Mesothelial cell of epicardium (in vitro differentiated cells): ENCODE measurements at places on chromosomes 5 and 9.

GRCh38 chr5:62496876-62497275, 81.7 kb upstream of the LRRC70 start:
- H3K27me3 ChIP-seq = no peaks in the 10 kb centered on the region
- H3K4me3 ChIP-seq = no peak overlapping the region

- H3K36me3 ChIP-seq = no peaks in the 10 kb centered on the region
- H3K4me1 ChIP-seq = no peaks in the 10 kb centered on the region
These were observed 40.9 kb downstream of the ABLIM3 start for GRCh38 chr5:149182241-149182640.

DNA sequence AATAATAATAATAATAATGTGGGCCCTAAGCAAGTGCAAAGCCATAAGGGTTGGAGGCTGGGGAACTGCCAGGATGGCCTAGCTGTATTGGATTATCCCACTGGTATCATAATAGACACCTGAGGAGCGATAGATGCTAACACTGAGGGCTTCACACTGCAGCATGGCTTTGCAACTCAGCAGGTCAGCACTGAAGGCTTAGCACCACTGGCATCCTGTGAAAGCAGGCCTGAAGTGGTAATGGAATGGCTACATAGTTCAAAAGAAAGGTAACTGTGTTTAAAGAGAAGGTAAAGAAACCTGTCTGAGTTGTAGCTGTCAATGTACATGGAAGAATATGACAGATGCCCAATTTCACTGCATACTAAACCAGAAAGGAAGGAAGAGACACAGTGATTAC, 359.0 kb downstream of the OSTF1 start:
- H3K36me3 ChIP-seq = no peaks in the 10 kb centered on the region
- peaks cover 38% of the 10 kb centered on the region for H3K4me1 ChIP-seq
- H3K27me3 ChIP-seq = peaks cover 4% of the 10 kb centered on the region
- H3K4me3 ChIP-seq = no peak overlapping the region
- no peak for DNase-seq
- H3K27ac ChIP-seq = no peak overlapping the region

GRCh38 chr5:59423021-59423420, 470.5 kb downstream of the PDE4D start:
- DNase-seq = no peak
- peak overlapping the region; percentile 26 for H3K27ac ChIP-seq
- H3K4me3 ChIP-seq = no peak overlapping the region
- H3K36me3 ChIP-seq = peaks cover 18% of the 10 kb centered on the region

DNA sequence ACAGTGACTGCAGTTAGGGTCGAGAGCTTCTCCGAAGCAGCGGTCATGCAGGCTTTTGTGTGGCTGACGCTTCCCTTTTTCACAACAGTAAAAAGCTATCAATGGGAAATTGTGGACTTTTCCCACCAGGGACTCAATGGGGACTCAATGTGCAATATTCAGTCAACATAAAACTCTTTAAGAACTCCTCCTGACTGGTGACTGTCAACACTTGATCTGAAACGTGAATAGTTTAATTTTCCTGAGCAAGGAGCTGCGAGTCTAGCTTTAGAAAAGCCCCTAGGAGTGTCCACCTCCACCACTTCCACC, 28.7 kb downstream of the EXOC3 start:
- H3K36me3 ChIP-seq = peaks cover 1% of the 10 kb centered on the region
- H3K4me1 ChIP-seq = peaks cover 16% of the 10 kb centered on the region
- H3K4me3 ChIP-seq = peak overlapping the region; percentile 74
- H3K27me3 ChIP-seq = peaks cover 24% of the 10 kb centered on the region
- DNase-seq = no peak

- no peak overlapping the region for H3K4me3 ChIP-seq
- no peak for DNase-seq
- H3K4me1 ChIP-seq = peaks cover 2% of the 10 kb centered on the region
- no peaks in the 10 kb centered on the region for H3K27me3 ChIP-seq
- no peaks in the 10 kb centered on the region for H3K36me3 ChIP-seq
These were observed 3.9 kb downstream of the LCN12 start for GRCh38 chr9:136955943-136956335.

GRCh38 chr5:110104726-110105669, 415.3 kb downstream of the MAN2A1 start:
- no peak for DNase-seq
- peaks cover 17% of the 10 kb centered on the region for H3K27me3 ChIP-seq
- peaks cover 29% of the 10 kb centered on the region for H3K4me1 ChIP-seq
- no peak overlapping the region for H3K4me3 ChIP-seq

DNA sequence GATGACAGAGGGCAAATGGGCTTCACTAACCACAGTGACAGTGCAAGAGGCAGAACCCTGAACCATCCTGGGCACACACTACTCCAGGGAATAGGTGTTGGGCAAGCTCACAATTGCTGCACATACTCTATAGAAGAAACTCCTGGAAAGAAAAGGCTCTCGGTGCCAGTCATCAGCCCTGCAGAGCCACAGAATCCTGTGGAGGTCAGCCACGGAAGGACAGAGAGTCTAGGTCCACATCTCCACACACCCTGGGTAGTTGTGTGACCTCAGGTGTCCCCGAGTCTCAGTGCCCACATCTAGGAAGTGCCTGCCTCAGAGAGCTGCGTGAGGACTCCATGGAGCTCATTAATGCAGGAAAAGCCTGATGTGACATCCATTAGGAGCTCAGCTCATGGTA, 16.0 kb upstream of the ANGPTL2 start:
- no peaks in the 10 kb centered on the region for H3K27me3 ChIP-seq
- no peak for DNase-seq
- H3K4me1 ChIP-seq = peaks cover 7% of the 10 kb centered on the region
- no peaks in the 10 kb centered on the region for H3K36me3 ChIP-seq
- no peak overlapping the region for H3K4me3 ChIP-seq
- no peak overlapping the region for H3K27ac ChIP-seq

DNA sequence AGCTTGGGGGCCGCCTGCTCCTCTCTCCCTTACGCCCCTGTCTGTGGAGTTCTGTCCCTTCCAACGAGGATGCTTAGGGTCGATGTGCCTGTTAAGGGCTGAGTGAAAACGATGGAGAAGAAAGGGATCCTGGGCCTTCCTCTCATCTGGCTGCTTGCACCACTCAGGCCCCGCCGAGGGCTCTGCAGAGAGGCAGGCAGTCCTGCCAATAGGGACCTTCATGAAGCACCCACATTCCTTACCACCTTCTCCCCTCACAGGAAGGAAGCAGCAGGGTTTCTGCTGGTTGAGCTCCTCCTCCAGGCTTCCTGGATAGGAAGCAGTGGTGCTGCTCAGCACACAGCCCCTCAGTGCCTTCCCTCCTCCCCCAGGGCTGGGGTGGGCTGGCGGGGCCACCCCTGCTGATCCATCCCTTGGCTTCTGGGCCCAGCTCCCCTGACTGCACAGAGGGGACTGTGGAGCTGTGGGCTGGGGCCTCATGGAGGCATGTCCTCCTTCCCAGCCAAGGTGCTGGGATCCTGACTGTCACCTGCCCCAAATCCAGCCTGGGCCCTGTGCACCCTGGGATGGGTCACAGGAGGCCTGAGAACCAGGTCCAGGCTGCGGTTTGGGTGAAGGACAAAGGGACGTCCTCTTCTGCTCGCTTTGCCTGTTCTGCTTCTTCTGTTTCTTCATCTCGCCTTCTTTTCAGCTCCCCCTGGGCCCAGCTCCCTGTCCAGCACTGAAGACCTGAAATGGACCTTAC, 50.5 kb downstream of the AHRR start:
- H3K4me1 ChIP-seq = peaks cover 39% of the 10 kb centered on the region
- no peak overlapping the region for H3K4me3 ChIP-seq
- peaks cover 3% of the 10 kb centered on the region for H3K36me3 ChIP-seq
- DNase-seq = no peak
- peaks cover 19% of the 10 kb centered on the region for H3K27me3 ChIP-seq
- peak overlapping the region; percentile 76 for H3K27ac ChIP-seq
